ENCODE measurements at places on chromosomes 7 and 10. TPM values are rescaled to one million over a fixed set of nuclear protein-coding genes. Genes with fewer than 3 reads are reported as not detected.

- DNase-seq = peak; percentile 58
Observed at GRCh38 chr7:135980012-135980551, 2.9 kb upstream of the MTPN start.

- DNase-seq = no peak
Observed at GRCh38 chr10:133140417-133141143, 19.4 kb upstream of the KNDC1 start.

GRCh38 chr10:30540276-30540675, 89.3 kb downstream of the LYZL2 start:
- peak; percentile 69 for DNase-seq

GRCh38 chr10:49166484-49167400, 21.4 kb downstream of the TMEM273 start:
- DNase-seq = no peak

- no peak for DNase-seq
Observed at GRCh38 chr10:122154545-122155366, 116.3 kb upstream of the BTBD16 start.

Gene PSD
- 1.5 TPM for polyA plus RNA-seq

- no peak for DNase-seq
Observed at GRCh38 chr7:27606270-27607209, 56.1 kb downstream of the HIBADH start.

- DNase-seq = no peak
Observed at GRCh38 chr10:68135922-68136792, 26.9 kb downstream of the MYPN start.

- DNase-seq = no peak
Observed at GRCh38 chr10:129880191-129880870, 83.7 kb downstream of the EBF3 start.

Measured in CD14-positive monocyte (primary cell).